ENCODE measurements at places on chromosomes 1 and 21.
A peak's percentile ranks its signal among the peaks of the same experiment; 100 is the strongest.

DNA sequence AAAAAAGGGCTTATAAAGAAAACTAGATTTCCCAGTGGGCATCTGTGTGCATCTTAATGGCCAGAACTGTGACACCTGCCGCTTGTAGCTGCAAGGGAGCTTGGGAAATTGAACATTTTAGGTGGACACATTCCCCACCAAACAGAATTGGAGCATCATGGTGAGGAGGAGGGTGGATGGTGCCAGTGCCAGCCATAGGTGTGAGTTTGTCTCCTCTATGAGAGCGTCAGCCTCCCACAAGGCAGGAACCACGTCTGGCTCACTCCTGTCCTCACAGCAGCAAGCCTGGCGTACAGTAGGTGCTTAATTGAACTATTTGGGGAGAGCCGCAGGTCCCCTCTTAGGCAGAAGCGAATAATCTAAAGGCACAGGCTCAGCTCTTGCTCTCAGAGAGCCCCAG, 124.5 kb upstream of the TMEM51 start:
- DNase-seq, result no peak

DNA sequence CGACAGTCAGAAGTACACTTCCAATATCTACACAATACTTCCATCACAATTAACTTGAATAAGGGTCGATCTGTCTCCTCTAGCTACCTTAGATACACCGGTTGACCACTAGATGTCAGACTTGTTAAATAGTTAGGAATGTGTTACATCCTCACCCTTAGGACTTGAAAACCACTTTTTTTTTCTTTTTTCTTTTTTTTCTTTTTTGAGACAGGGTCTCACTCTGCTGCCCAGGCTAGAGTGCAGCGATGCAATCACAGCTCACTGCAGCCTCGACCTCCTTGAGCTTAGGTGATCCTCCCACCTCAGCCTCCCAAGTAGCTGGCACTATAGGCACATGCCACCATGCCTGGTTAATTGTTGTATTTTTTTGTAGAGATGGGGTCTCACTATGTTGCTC, 120.4 kb upstream of the GREM2 start:
- DNase-seq, result no peak

- no peak for DNase-seq
Measured at GRCh38 chr1:240499012-240499411, 112.9 kb downstream of the GREM2 start.

DNA sequence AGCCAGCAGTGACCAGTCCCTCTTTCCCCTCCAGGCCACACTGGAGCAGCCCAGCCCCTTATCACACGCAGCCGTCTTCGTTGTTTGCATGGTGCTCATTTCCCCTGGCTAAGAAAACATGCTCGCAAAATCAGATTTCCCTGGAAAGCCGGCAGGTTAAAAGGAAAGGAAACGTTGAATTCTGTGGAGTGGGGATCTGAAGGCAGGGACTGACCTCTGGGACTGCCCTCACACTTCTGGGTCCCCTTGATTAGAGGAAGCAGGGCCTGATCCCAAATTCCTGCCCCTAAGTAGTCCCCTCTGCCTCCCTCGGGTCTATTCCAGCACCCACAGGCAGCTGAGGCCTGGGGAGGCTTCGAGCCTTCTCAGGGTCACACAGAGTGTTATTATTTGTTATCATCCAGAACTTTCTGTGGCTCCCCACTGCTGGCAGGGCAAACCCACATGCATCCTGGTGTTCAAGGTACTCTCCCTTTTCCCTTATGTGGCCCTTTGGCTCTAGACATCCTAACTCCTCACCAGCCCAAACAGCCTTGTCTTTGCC, 125.2 kb upstream of the ZBTB40 start:
- no peak for DNase-seq

DNA sequence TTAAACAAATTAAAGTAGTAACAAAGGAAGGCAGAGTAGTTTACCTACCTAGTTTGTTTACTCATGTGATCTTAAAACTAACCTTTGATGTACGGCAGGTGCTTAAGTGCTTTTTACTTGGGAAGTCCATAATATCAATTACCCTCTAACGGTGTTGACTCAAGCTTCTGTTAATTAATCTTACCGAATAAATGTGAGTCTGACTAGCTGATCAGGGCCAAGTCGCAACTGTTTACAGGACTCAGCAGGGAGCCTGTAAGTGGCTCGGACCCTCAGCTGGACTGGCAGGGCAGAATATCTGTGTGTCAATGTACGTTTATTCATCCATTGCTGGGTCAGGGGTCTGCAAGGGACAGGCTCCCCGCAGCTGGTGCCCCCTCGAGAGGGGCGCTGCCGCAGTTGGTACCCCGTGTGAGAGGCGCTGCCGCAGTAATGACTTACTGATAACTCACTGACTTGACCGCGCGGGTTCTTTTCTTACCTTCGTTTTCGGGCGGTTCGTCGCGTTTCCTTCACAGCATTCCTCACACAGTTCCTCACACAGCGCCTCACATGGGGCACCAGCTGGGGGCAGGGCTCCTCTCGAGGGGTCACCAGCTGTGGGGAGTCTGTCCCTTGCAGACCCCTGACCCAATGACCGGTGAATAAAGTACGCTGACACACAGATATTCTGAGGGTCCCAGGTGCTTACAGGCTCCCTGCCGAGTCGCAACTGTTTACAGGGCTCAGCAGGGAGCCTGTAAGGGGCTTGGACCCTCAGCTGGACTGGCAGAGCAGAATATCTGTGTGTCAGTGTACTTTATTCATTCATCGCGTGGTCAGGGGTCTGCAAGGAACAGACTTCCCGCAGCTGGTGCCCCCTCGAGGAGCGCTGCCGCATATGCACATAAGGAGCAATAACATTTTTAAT, 3.0 kb downstream of the FMO1 start:
- peak; percentile 4 for DNase-seq

All from stimulated activated CD8-positive, alpha-beta memory T cell treated with anti-CD3 and anti-CD28 coated beads, Interleukin-4, amount 100 ng/mL, for 24 hours (primary cell).